Omental fat pad (tissue), 4 donors: ENCODE measurements at places on chromosomes 5 and 9.

DNA sequence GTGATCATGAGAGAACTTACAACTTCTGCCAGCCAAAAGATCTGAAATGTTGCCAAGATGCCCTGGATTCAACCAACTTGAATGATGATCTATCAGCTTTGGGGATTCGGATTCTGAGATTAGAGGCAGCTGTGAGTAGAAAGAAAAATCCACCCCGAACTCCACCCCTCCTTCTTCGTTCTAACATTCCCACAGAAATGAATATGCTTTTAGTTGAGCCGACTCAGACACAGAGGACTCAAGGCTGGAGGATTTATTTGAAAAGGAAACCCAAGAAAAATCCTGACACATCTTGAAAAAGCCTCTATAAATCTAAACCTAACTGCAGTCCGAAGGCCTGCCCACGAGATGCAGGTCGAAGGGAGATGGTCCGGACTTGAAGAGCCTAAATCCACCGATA is 275.0 kb downstream of the GAS1 start:
- DNase-seq = no peak

DNA sequence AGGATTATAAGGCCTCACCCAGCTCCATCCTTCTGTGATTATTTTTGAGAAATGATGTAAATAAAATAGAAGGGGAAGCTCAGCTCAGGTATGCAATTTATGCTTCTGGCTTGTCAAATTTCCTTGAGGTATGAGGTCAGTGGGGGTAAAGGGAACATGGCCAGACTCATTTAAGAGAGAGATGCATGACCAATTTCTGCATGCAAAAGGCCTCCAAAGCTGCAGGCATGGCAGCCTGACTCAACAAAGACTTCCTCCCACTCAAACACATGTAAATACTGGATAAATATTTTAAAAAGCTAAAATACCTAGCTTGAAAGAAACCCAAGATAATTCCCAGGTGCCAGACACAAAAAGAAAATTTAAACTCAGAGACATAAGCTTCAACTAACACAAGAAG is 101.4 kb upstream of the SLC1A3 start:
- DNase-seq = no peak

- no peak for DNase-seq
Measured at GRCh38 chr9:26727471-26727870, 165.1 kb downstream of the CAAP1 start.

GRCh38 chr5:37771203-37771611 is 68.6 kb downstream of the GDNF start:
- DNase-seq = no peak

- no peak for DNase-seq
Measured at GRCh38 chr9:93656426-93657239, 80.2 kb downstream of the PHF2 start.

- DNase-seq = no peak
Measured at GRCh38 chr9:99506747-99507348, 284.8 kb downstream of the SEC61B start.

DNA sequence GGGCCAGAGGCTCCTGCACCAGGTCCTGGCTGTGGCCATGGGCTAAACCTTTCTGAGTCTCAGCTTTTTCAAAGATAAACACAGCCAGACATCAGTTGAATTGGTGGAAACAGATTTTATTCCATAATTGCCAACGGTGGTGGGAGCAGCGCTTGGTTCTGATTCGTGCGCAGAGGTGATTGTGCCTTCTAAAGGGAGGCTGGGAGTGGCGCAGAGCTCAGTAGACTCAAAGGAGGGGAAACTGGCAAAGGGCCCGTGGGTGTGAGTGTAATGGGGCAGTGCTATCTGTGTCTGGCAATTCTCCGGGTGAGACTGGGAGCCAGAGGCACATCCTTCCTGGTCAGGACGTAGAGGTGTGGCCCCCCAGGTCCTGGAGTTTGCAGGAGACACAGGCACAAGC is 169.4 kb upstream of the PPP1R26 start:
- DNase-seq = no peak
